Stimulated activated CD8-positive, alpha-beta memory T cell treated with anti-CD3 and anti-CD28 coated beads, Interleukin-4, amount 100 ng/mL, for 4 hours (primary cell): ENCODE measurements at places on chromosomes 16 and 17.

DNA sequence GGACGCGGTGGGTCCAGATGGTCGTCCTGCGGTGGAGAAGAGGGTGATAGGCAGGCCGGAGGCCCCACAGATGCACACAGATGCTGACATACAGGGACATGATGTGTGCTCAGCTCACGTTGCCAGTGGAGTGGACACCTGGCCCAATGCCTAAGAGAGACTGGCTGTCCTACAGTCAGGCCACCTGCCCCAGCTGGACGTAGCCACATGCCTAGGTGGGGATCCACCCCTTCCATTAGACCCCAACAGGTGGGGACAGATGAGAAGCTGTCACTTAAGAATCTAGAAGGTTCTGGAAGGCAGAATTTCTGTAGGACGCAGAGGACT, 117.6 kb upstream of the ZNF750 start:
- no peak for DNase-seq

DNA sequence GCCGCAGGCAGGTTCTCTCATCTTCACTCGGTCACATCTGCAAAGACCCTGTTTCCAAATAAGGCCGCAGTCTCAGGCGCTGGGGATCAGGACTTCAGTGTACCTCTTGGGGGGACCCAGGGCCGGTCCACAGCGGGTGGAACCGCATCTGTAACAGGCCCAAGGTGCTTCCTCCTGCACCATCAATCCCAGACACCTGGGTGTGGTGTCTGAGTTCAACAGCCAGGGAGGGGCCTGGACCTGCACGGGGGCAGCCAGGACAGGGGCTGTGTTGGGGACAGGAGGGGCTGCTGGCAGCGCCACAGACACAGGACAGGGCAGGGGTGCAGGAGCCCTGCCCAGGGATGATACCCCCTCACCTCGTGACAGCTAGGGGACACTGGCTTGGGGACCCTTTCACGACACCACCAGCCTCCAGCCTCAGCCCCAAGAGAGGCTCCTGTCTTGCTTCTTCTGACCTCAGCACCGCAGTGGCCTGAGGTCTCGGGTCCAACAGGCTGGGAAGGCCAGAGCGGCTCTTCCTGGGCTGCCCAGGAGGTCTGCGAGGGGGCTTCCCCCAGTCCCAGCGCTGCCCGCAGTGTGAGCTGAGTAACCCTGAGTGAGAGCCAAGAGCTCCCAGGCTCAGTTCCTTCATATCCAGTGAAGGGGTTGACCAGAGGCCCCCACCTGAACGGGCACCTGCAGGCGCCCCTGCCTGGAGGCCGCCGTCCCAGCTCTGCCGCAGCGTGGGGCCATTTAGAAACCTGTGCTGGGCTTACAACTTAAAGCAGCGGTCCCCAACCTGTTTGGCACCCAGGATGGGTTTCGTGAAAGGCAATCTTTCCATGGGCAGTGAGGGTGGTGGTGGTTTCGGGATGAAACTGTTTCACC, 30.7 kb upstream of the BAHCC1 start:
- DNase-seq: no peak

DNA sequence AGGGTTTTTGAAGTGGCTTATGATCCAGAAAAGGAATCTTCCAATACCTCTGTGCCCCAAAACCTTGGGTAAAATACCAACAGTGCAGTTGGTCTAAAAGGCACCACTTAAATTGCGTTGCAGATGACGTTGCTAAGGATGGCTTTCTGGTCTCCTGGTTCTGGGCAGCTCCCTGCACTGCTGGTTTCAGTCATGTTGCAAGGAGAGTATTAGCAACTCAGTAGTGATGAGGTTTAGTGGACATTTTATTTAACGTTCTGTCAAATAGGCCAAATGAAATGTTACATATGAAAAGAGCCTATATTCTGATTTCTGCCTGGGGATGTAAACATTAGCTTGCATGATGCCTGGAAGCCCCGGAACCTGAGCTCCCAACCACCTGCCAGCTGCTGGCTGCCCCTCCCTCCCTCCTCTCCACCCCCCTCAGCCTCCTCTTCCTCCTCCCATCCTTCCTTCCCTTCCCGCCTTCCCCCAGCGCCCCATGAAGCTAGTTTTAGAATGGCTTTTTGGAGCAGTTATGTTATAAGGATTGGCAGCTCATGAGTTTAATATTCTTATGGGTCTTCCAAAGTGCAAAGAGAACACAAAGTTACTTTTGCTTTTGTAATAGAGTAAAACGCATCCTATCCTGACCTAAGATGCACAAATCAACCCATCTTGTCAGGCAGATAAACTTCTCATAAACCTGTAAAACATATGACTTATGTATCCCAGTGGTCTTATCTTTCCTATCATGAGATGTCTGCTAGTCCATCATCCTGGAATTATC, 20.7 kb downstream of the CD7 start:
- DNase-seq: no peak

DNA sequence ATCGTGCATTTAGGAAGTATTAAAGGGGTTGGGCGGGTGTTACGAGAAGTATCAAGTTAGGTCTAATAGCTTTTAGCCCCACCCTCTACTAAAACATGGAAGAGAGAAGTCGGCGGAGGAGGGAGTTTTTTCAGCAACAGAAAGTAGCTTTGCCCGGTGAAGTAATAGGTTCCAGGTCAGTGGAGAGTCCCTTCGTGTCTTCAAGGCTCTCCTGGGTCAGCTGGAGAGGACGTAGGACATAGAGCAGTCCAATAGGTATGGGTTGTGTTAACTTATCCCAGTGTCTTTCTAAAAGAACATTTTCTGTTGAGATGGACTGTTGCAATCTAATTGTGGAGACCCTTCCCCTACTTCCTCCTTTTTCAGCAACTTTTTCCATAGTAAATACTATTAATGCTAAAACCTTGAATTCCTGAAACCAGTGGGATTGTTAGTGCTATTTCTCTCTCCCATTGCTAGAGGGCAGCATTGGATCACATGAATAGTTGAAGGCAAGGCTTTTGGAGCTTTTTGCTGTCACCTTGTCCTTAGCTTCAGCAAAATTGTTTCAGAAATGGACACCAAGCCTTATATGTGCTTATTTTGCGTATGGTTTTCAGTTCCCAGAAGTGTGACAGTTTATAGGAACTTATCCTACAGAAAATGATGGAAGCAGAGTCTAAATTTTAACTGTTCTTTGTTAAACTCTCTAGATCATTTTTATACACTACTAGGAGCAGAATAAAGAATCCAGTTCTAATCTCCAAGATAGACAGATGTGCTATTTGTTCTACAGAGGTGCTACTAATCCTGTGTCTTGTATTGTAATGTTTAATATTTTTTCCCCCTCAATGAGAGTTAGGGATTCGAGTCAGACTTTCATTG, 38.4 kb downstream of the UTP18 start:
- DNase-seq: no peak

- no peak for DNase-seq
These were observed 2.7 kb upstream of the ETV4 start for GRCh38 chr17:43548689-43549379.

- DNase-seq: no peak
These were observed 49.8 kb upstream of the BAHCC1 start for GRCh38 chr17:81345228-81346089.

GRCh38 chr16:55239723-55240122, 84.3 kb upstream of the IRX6 start:
- DNase-seq: no peak

DNA sequence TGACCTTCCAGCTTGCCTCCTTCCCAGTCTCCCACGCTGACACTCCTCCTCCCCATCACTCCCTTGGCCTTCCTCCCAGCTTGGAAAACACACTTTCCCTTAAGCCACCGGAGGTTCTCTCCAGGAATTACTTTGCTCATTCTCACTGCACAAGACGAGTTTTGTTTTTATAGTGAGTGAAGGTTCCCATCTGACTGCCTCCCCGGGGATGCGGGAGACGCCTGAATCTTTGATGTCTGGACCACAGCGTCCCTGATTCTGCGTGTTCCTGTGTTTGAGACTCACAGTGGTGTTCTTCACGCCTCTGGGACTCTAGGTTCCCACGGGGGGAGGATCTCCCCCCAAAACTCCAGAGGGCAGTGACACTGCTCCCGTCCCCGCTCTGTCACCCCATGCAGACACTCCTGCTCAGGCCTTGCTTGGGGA, 2.0 kb downstream of the DNAI2 start:
- no peak for DNase-seq

- DNase-seq: no peak
These were observed 2.6 kb downstream of the ATP2A3 start for GRCh38 chr17:3961564-3962047.

DNA sequence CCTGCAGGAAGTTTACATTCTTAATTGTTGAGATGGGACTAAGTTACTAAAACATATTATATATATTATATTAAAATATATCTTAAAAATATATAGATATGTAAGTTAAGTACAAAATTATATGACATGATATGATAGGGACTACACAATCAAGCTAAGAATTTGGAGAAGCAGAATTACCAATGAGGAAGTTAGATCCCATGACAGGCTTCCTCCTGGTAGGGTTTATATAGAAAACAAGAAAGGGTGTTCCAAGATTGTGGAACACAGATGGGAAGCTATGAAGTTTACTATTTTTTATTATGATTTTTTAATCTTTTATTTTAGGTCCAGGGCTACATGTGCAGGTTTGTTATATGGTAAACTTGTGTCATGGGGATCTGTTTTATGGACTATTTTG, 260.8 kb upstream of the ZFHX3 start:
- DNase-seq: no peak

- DNase-seq: no peak
These were observed 1.9 kb downstream of the SLC16A3 start for GRCh38 chr17:82230609-82231311.

DNA sequence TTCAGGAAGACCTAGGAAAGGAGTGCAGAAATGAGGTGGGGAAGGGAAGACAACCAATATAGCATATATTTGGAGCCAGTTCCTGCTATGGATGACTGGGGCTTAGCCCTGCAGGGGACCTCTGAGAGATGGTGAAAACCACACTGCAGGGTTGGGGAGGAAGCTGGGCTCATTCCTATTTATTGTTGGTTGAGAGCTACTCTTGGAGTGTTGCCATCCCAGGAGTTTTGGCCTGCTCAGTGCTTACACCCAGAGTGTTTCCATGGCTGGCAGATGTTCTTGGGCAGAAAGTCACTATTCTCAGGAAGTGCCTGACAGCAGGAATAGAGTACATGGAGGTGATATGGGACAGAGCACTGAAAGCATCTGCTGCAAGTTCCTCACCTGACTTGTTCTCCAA, 145.8 kb downstream of the SPACA3 start:
- DNase-seq: no peak

DNA sequence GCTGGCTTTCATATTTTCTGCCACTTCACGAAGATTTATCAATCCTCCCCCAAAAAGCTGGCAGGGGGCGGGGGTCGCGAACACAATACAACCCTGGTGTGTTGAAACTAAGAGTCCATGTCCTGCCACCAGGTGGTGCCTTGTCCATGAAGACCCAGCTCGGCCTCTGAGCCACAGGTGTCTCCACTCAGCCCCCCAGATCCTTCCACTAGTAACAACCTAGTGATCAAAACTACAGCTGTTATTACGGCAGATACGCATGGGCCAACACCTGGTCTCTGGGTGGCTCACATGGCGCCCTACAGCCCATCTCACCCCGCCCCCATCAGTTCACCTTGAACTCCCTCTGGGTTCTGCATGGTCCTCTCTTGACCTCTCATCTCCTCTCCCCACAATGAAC, 27.7 kb downstream of the USP7 start:
- DNase-seq: no peak

DNA sequence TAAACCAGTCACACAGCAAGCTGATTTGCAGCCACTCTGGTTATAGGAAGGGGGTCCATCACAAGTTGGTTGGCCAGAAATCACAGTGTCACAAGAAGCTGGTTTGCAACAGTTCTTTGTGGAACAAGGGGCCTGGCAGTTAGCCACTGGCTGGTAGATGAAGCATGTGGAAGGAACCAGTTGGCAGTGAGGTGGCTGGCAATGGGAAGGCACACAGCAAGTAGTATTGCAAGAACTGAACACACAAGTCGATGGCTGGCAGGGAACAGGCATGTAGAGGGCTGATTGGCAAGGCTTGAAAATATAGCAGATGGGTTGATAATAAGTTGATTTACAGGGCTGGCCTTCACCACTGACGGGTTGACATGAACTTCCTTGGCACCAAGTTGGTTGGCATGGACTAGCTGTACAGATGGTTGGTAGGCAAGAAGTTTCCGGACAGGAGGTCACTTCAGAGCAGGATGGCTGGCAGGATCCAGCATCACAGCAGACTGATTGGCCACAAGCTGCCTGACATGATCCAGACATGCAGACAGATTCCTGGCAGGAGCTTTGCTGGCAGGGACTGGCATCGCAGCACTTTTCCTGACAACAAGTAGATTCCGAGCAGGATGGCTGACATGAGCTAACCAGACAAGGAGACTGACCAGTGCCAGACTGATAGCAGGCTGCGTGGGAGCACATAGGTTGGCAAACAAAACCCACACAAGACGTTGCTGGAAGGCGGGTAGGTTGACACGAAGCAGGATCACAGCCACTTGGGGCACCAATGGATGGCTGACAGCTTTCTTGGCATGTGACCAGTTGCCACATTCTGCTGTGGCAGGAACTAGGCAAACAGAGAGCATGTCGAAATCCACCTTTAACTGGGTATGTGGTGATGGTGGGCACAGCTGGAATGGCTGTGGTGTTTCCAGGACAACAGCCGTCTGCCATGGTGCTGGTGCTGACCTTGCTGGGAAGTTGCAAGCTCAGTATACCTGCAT, at the start of gene KRTAP29-1:
KRTAP29-1 (minus strand) TSS at position 936 of the 986 bp plus-strand sequence; CDS start at position 936, 0 bp downstream.
- no peak for DNase-seq

DNA sequence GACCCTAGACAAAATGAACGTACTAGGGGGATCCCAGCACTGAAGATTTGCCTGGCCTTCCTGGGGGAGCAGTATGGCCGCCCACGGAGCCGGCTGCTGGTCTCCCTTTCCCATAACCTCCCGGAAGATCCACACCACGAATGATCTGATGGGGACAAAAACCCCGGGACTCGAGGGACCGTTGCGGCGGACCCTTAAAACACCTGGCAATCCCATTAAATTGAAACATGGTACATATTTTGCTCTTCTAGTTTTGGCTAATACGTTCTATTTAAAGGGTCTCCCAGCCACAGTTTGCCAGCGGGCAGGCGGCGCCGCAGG, 45.2 kb upstream of the LCMT1 start:
- no peak for DNase-seq

GRCh38 chr17:65194670-65195334, 57.6 kb downstream of the RGS9 start:
- no peak for DNase-seq
